ENCODE measurements at places on chromosomes 3 and 15.

DNA sequence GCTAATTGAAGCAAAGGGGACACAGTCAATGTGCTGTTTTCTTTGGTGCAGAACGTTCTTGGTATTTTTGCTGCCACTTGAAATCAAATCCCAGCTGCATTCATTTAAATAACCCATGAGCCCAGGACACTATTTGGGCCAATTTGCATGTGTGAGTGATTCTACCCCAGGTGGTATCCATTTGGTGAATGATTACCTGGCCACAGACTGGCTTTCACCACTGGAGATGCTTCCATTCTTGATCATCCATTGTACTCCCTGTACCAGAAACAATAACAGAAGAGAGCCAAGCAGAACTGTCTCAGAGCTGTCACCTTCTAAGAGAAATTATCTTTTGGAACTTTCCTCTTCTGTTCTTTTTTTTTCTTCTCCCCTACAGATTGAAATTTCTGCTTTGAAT lies 139.7 kb upstream of the RARB start:
- no peak for DNase-seq

- DNase-seq = no peak
These were observed 159.6 kb downstream of the XXYLT1 start for GRCh38 chr3:195111319-195111705.

DNA sequence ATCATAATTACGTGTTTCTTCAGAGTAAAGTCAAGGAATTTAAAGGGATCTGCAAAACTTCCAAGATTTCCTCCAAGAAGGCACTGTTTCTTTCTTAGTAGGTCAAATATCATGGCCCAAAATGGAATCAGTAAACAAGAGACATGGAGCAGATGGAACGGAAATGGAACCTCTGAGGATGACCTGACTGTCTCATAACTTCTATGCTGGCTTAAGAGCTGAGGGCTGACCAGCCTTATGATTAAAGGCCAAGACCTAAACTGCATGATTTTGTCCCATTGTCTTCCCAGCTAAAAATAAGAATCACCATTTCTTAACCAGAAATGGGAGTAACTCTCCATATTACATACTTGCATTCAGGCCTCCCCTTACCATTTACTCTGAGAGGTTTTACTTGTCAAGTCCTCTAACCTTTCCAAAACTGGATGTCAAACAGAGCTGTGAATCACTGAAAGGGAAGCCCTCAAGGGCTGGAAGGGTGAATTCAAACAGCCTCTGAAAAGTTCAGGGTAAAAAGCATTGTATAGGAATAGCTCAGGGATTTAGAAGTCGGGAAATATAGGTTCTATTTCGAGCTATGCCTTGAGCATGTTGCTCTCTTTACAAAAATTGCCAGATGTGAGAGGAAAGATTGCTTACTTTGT lies 103.7 kb downstream of the MEIS2 start:
- DNase-seq = no peak

- DNase-seq = no peak
These were observed 9.9 kb downstream of the ACAD9 start for GRCh38 chr3:128889139-128889894.

GRCh38 chr15:89569090-89569745 lies 6.1 kb upstream of the TICRR start:
- no peak for DNase-seq

- no peak for DNase-seq
These were observed 33.8 kb downstream of the SCAP start for GRCh38 chr3:47441796-47442551.

GRCh38 chr15:71889947-71890346 lies 79.6 kb downstream of the NR2E3 start:
- DNase-seq = no peak

GRCh38 chr3:73926360-73927202 lies 301.8 kb upstream of the PDZRN3 start:
- no peak for DNase-seq

- DNase-seq = no peak
These were observed 9.7 kb upstream of the CXCR6 start for GRCh38 chr3:45933591-45933990.

- no peak for DNase-seq
These were observed 83.1 kb downstream of the CACNA1D start for GRCh38 chr3:53577506-53577905.

DNA sequence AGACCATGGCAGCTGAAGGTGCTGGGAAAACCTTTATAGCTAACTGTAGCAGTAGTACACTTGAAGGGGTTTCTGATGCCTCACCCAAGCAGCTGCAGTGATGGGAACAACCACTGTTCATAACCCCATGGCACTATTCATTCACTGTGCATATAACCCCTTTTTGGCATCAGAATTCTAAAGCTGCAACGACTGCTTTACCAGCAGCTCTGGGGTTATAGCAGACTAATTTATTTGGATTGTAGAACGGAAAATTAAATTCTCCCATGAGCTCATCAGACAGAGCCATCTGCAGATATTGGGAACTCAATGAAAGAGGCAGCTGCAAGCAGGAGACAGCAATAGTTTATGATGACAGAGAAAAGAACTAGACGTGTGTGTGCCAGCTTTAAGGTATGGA lies 28.6 kb downstream of the TFDP2 start:
- DNase-seq = no peak

DNA sequence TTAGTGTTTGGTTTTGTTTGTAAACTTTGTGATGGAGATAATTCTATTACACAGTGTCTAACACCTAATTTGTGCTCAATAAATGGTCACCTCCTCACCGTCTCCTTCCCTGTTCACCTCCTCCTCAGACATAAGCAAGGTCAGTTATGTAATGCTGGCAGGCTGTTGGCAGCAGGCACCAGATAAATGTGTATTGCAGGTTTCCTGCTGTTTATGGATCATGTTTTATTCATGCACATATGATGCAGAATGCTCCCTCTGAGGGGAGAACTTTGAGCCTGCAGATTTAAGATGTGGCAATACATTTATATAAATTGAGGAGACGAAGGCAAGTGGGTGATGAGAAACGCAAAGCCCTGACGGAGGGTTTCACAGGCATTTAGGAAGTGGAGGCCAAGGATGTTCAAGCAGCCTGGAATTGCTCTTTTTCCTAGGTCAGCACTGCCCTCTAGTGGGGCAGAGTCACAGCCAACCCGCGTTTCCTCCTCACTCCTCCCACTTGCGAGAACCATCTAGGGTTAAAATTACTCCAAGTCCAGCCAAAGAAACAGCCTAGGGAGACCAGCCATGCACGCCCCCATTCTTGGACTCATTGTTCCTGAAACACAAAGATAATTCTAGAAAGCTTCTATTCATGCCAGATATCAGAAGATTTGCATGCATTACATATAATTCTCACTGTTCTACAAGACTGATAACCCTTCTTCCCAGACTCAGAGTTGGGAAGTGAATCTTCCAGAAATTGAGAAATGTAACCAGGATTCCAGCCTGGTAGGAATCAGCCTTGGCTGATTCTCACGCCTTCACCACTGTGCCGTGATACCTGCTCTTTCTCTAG lies 228.7 kb downstream of the SLCO3A1 start:
- DNase-seq = no peak

GRCh38 chr3:44363591-44363990 lies 25.0 kb downstream of the TCAIM start:
- DNase-seq = no peak

- no peak for DNase-seq
These were observed 64.2 kb upstream of the GLCE start for GRCh38 chr15:69096196-69096595.

- no peak for DNase-seq
These were observed 20.9 kb downstream of the FSTL1 start for GRCh38 chr3:120429921-120430361.

- no peak for DNase-seq
These were observed 54.7 kb downstream of the NR2F2 start for GRCh38 chr15:96385195-96385594.

DNA sequence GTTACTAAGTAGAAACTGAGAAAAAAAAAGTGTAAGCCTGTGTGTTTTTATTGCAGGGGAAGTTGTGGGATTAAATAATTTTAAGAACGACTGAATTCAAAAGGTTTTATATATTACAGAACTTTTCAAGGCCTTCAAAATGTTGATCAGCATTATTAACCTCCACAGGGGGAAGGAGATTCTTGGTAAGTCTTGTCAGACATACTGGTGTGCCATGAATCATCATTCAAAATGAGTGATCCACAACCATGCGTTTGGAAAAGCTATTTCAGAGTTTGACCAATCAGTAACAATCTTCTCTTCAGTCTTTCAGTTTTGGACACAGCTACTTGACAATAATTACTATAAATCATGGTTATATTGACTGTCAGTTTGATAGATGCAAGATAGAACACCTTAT lies 70.2 kb downstream of the ADAMTS9 start:
- DNase-seq = no peak

DNA sequence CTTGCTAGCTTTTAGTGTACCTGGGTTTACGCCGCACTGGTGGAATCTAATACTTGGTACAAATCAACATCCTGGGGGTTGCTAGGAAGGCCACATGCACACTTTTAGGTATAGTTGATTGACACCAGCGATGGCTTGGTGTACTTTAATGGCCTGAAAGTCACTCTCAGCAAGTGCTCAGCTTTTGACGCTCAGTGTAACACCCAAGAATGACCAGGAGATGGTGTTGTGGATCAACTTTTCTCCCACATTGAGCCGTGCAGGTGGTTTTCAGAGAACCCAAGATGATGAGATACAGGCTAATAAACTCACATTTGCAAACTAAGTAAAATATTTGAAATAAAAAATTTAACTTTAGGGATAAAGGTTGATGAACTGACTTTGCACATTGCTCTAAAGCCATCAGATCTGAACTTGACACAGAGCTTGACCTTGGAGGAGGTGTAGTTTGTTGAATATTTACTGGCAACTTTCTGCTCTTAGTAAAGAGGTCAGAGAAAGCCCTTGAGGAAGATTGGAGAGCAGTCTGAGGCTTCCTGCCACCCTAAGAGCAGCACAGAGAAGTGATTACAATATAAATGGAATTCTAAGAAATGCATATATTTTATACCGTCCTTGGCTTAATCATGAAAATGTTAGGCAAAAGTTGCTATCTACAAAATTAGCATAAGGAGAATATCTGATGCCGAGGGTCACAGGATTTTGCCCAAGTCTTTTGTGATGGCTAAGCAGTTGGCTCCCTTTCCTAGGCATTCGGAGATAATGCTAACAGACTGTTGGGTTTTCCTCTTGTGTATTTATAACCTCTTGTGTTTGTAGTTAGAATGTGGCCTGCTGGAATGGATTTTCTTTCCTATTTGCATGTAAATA lies 143.4 kb upstream of the RASGRP1 start:
- no peak for DNase-seq

- no peak for DNase-seq
These were observed 277.9 kb upstream of the SEMA6D start for GRCh38 chr15:47439146-47440111.

DNA sequence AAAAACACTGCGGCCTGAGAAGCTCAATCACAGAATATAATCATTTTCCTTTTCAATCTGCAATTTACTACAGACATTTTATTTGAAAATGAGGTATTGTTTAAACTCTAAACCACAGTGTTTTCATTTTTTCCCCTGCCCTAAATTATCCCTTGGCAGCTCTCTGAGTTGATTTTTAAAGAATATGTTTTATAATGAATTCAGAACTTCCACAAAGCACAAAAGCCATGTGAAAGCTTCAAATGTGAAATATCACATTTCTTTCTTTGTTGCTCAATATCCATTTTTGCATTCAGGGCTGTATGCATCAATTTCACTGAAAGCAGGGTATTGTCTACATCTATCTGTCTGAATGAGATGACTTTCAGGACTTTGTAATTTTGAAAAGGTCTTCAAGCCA lies 813.6 kb upstream of the ALCAM start:
- no peak for DNase-seq

GRCh38 chr15:59334076-59334415 lies 38.6 kb downstream of the MYO1E start:
- DNase-seq = no peak

DNA sequence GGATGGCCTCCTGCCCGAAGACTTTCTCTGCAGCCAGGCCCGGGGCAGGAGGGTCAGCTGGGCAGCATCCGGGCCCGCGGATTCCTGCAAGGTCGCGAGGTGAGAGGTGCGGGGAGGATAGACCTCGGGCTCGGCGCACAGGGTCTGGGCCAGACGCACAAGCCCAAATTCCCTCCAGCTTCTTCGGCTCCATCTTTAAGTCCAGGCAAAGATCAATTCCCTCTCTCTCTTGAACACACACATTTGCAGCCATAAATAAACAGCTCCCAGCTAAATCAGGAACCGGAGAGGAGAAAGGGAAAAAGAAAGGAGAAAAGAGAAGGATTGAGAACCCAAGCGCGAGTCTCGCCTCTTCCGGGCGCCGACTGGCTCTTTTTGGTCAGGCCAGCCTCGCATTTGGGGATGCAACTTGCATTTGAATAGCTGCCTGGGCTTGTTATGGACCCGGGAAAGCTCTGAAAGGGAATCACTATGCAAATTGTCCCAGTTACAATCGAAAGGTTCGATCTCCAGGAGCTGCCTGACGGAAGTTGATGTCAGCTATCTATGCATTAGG lies 14.5 kb upstream of the ONECUT1 start:
- DNase-seq = no peak

DNA sequence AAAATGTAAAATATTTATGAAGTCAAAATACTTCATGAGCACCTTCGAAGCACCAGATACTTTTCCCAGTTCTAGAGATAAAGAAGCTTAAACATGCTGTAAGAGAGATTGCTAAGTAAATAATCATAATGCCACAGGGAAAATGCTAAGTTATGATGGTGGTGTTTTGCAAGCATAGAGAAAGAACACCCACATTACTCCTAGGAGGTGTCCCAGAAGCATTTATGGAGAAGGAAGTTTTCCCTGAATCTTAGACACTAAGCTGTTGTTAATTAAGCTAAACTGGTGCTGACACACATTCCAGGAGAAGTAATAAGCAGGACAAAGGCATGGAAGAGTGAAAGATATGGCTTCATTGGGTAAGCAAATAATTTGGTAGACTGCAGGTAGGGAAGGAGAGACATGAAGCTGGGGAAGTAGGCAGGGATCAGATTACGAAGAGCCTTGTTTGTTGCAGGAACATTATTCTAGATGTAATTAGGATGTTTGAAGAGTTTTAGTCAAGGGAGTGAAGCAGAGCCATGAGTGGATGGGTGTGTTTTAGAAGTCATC lies 40.4 kb upstream of the CHMP2B start:
- DNase-seq = no peak

GRCh38 chr3:193872265-193872753 lies 263.6 kb upstream of the HES1 start:
- DNase-seq = no peak

DNA sequence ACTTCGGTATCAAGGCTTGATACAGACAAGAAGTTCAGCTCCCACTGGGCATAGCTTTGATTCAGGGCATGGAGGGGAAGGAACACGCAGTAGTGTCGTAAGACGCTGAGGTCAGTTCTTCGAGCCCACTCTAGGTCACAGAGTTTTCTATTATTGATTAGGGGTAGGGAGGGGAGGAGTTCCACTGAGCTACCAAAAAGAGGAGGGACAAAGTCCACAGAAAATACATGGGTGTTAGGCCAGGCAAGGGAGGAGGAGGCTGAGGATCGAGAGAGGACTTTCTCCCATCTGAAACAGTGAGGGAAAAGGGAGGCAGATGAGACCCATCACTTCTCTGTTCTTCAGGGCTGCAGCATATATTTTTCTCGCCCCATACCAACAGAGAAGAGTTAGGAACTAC lies 75.1 kb upstream of the GUCA1C start:
- DNase-seq = no peak

GRCh38 chr3:162365066-162365719 lies 868.6 kb downstream of the OTOL1 start:
- DNase-seq = no peak

- no peak for DNase-seq
These were observed 3.2 kb downstream of the LAMP3 start for GRCh38 chr3:183159333-183159732.

- no peak for DNase-seq
These were observed 98.0 kb downstream of the CHL1 start for GRCh38 chr3:294581-294980.
